Umbilical cord (tissue), 2 donors: ENCODE measurements at places on chromosomes 7 and 10. TPM values are rescaled to one million over a fixed set of nuclear protein-coding genes. Genes with fewer than 3 reads are reported as not detected.

STEAP2 gene
- total RNA-seq = 22.4 TPM

GRK5 gene
- 26.2 TPM for total RNA-seq

SPDYE2 gene
- 2.6 TPM for total RNA-seq

CYP3A4 gene
- total RNA-seq = 0.72 TPM

NEUROG3 gene
- total RNA-seq = 0.48 TPM

WNT8B gene
- 0.72 TPM for total RNA-seq

RADIL gene
- total RNA-seq = 1.2 TPM

DLX5 gene
- not detected for total RNA-seq

HECW1 gene
- total RNA-seq = 4.1 TPM

AUTS2 gene
- 49.8 TPM for total RNA-seq

FAM131B gene
- 7.2 TPM for total RNA-seq

GPNMB gene
- 77.5 TPM for total RNA-seq

OIT3 gene
- not detected for total RNA-seq

FAM200A gene
- total RNA-seq = 8.4 TPM

MMD2 gene
- total RNA-seq = 0.24 TPM

HOXA13 gene
- total RNA-seq = 15.6 TPM

OR2A5 gene
- 3.6 TPM for total RNA-seq

GRM3 gene
- total RNA-seq = 1.7 TPM

TAS2R3 gene
- total RNA-seq = 10.6 TPM

ANKRD22 gene
- total RNA-seq = 1.4 TPM

OR9A2 gene
- total RNA-seq = not detected

VWA2 gene
- total RNA-seq = 2.2 TPM

AKR1B15 gene
- total RNA-seq = 0.48 TPM

MKX gene
- total RNA-seq = 10.1 TPM

NRG3 gene
- 0.72 TPM for total RNA-seq

ATOH7 gene
- total RNA-seq = not detected

ZPBP gene
- total RNA-seq = not detected

TRPV5 gene
- total RNA-seq = 2.9 TPM

OPN4 gene
- total RNA-seq = 0.48 TPM
